ENCODE measurements at places on chromosomes 7 and 10. TPM values are rescaled to one million over a fixed set of nuclear protein-coding genes. Genes with fewer than 3 reads are reported as not detected.

The LIPJ gene
- total RNA-seq = not detected

The AKR1C4 gene
- total RNA-seq = not detected

DNA sequence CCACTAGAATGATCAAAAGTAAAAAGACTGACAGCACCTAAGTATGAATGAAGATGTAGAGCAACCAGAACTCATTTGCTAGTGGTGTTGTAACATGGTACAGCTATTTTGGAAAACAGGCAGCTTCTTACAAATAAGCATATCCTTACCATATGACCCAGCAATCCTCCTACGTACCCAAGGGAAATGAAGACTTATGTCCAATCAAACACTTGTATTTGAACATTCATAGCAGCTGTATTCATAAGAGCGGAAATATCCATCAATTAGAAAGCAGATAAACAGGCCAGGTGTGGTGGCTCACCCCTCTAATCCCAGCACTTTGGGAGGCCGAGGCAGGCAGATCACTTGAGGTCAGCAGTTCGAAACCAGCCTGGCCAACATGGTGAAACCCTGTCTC is 53.0 kb downstream of the KLRG2 start:
- peaks cover 5% of the 10 kb centered on the region for H3K4me1 ChIP-seq
- H3K36me3 ChIP-seq = peaks cover 11% of the 10 kb centered on the region
- no peaks in the 10 kb centered on the region for H3K27me3 ChIP-seq
- H3K4me3 ChIP-seq = no peak overlapping the region
- DNase-seq = no peak

GRCh38 chr7:33040803-33041516 is 21.6 kb downstream of the NT5C3A start:
- H3K4me1 ChIP-seq = peaks cover 47% of the 10 kb centered on the region
- DNase-seq = peak; percentile 84
- peaks cover 3% of the 10 kb centered on the region for H3K36me3 ChIP-seq
- H3K4me3 ChIP-seq = peak overlapping the region; percentile 69
- peak overlapping the region; percentile 86 for H3K27ac ChIP-seq
- H3K27me3 ChIP-seq = no peaks in the 10 kb centered on the region

DNA sequence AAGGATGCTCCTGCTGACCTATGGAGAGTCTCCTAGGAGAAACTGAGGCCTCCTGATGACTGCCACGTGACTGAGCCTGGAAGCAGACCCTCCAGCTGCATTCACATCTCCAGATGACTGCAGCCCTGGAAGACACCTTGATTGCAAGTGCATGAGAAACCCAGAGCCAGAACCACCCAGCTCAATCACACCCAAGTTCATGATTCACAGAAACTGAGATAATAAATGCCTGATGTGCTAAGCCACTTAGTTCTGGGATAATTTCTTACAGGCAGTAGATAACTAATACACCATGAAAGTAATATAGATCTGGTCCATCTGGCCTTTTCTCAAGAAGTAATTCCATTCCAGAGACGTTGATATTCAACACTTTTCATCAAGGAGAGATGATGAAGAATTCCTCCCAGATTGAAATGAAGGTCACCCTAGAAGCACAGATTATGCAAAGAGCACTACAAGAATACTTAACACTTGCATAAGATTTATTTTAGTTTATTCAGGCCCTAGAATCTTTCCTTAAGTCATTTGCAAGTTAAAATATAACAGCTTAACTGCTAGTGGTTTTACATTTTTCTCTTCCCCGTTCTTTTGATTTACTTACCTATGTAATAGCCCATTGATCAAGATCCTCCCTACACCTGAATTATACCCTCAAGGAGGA is 208.2 kb upstream of the INHBA start:
- H3K4me3 ChIP-seq = no peak overlapping the region
- no peak for DNase-seq
- H3K27me3 ChIP-seq = peaks cover 18% of the 10 kb centered on the region
- H3K27ac ChIP-seq = no peak overlapping the region
- H3K36me3 ChIP-seq = no peaks in the 10 kb centered on the region

GRCh38 chr7:80707318-80707717 is 68.9 kb downstream of the CD36 start:
- no peak for DNase-seq
- H3K36me3 ChIP-seq = no peaks in the 10 kb centered on the region
- H3K27ac ChIP-seq = no peak overlapping the region

DNA sequence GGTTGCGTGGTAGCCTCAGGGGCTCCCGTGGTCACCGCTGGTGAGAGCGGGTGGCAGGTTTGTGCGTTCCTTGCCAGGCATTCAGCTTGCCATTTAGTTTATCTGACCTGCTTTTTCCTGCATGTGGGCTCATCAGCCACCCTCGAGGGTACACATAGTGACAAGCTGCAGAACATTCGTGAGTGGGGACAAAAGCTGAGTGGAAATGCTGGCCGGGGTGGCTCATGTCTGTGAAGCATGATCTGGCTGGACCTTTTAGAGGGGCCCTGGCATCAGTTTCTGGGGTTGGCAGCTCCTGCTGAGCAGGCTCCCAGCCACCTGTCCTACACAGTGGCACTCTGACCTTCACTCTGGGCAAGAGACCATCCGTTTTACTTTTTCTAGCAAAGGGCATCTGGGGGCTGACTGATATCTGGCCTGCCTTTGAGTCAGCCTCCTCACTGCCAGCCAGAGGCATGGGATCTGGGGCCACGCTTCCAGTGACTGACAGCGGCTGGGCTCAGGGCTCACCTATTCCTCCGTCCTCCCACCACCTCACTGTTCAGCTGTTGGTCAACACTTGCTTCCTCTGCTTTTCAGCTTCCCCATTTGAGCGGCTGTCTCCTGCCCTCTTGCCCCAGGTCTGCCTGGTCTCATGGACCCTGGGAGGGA is 75.0 kb downstream of the LANCL2 start:
- H3K27me3 ChIP-seq = no peaks in the 10 kb centered on the region
- H3K4me3 ChIP-seq = no peak overlapping the region
- DNase-seq = no peak
- no peaks in the 10 kb centered on the region for H3K36me3 ChIP-seq
